Gastrocnemius medialis (tissue), 4 donors: ENCODE measurements at places on chromosomes 5 and 9. TPM values are rescaled to one million over a fixed set of nuclear protein-coding genes. Genes with fewer than 3 reads are reported as not detected.

PAPPA gene
- total RNA-seq = 0.56 TPM

SPATA24 gene
- 24.1 TPM for total RNA-seq

DNA sequence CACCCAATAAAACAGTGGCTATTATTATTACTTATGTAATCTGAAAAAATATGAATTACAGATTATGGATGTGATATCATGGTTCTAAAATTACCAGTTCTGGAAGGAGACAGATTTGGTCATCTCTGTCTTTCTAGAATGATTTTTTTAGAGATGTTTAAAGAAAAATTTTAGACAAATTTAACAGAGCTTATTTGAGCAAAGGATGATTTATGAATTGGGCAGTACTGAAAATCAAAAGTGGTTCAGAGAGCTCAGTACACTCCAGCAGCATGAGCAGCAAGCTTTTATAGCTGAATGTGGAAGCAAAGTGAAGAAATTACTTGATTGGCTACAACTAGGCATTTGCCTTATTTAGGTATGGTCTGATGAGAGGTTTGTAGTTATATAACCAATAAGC, 11.0 kb downstream of the CAST start:
- H3K4me3 ChIP-seq = no peak overlapping the region
- no peaks in the 10 kb centered on the region for H3K27me3 ChIP-seq
- no peaks in the 10 kb centered on the region for H3K36me3 ChIP-seq
- H3K4me1 ChIP-seq = peaks cover 6% of the 10 kb centered on the region
- DNase-seq = no peak

GRCh38 chr9:126514037-126514821, 99.5 kb upstream of the LMX1B start:
- DNase-seq = no peak
- H3K27ac ChIP-seq = no peak overlapping the region
- peaks cover 3% of the 10 kb centered on the region for H3K4me1 ChIP-seq
- H3K27me3 ChIP-seq = peaks cover 74% of the 10 kb centered on the region

DNA sequence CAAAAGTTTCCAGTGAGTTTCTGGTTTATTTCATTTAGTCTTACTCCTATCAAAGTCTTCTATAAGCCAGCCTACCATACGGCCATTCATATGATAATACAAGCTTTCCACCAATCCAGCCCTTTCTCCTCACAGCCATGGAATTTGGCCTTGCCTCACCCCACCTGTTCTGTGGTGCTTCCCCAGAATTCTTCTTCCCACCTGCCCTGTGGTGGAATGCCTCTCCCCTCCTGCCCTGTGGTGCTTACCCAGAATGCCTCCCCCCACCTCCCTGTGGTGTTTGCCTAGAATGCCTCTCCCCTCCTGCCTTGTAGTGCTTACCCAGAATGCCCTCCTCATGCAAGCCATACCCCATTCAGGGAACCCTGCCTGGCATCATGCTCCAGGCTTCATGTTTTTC, 90.3 kb upstream of the APC start:
- no peak for DNase-seq
- H3K36me3 ChIP-seq = no peaks in the 10 kb centered on the region
- H3K4me1 ChIP-seq = no peaks in the 10 kb centered on the region
- no peak overlapping the region for H3K4me3 ChIP-seq
- no peaks in the 10 kb centered on the region for H3K27me3 ChIP-seq
- H3K27ac ChIP-seq = no peak overlapping the region

GRCh38 chr5:54581831-54582548, 64.4 kb downstream of the SNX18 start:
- peak overlapping the region; percentile 59 for H3K27ac ChIP-seq
- no peaks in the 10 kb centered on the region for H3K4me1 ChIP-seq
- DNase-seq = no peak
- no peak overlapping the region for H3K4me3 ChIP-seq
- no peaks in the 10 kb centered on the region for H3K36me3 ChIP-seq
- H3K27me3 ChIP-seq = no peaks in the 10 kb centered on the region

DNA sequence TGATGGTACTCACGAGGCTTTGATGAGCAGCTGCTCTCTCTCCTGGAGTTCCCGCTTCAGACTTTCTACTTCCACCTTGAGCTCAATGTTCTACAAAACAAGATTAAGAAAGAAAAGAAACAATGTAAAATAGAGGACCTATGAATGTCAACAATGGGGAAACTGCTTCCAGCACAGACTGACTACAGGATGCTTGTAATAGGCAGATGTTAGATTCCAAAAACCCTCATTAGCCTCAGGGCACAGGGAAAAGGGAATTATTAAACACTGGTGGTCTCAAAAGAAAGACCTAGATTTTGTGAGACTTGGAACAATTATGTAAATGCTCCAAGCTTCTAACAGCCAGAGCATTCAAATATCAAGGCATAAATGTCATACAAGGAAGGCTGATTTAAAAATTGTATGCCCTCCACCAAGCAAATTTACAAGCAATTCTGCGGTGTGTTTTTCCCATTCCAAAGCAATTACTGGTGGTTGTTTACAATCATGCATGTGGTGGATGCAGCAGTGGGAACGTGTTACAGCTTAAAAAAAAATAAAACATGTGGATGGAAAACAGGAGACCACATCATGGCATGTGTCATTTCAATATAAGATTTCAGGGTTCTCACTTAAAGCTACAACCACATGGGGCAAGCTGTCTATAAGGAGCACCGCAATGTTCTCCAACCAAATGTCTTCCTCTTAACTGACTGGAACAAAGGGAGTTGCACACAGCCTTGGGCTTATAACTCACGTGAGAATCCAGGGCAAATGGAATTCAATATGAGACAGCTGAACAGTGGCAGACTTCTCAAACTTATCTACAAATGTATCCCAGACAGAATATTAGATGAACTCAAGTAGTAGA, 34.0 kb downstream of the CDK5RAP2 start:
- H3K4me3 ChIP-seq = no peak overlapping the region
- no peaks in the 10 kb centered on the region for H3K27me3 ChIP-seq
- DNase-seq = no peak
- H3K4me1 ChIP-seq = peaks cover 8% of the 10 kb centered on the region
- peaks cover 66% of the 10 kb centered on the region for H3K36me3 ChIP-seq

DNA sequence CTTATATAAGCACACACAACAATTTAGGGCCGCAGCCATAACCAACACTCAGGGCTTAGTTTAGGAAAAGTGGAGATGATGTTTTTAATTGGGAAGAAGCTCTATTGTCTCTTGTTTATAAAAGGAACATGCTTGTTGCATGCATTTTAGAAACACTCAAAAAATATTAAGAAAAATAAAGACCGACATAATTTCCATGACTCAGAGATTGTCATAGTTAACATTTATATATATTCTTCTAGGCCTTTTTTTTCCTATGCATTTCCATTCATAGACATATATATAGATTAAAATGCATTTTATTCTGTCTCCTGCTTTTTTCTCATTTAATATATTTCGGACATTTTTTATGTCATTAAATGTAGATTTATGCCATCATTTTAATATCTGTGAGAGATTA, 13.6 kb upstream of the ARSI start:
- no peak overlapping the region for H3K4me3 ChIP-seq
- no peak for DNase-seq
- H3K27ac ChIP-seq = no peak overlapping the region
- no peaks in the 10 kb centered on the region for H3K36me3 ChIP-seq
- no peaks in the 10 kb centered on the region for H3K4me1 ChIP-seq

DNA sequence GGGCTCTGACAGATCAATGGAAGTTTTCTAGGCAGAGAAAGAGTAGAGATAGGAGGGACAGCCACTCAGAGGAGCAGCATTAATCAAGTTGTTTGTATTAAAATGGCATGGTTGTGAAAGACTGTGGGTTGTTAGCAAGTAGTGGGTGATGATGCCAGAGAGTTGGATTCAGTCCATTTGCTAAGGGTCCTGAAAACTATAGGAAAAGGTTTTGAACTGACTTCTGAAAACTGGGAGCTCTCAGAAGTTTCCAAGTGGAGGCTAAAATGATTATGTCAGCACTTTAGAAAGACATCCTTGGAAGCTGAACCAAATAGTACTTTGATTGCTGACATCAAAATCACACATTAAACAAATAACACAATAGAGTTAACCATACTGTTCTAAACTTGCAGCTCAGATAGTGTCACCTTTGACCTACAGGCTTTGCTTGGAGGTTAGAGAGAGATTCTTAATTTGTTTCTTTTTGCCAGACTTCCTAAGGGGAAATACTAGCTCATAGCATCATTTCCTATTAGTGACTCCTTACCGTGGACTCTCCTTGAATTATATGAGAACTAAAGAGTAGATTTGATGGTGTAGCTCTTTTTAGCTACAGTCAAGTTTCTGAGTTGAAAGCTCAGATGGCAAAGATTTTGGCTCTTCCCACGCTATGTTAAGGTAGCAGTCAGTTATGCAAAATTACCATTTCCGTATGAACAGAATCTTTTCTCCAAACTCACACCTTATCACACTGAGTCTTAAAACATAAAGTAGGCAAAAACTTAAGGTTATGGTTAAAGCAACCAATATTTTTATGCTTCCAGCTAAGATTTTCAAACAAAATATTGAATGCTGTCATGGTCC, 277.1 kb downstream of the NR3C1 start:
- H3K4me1 ChIP-seq = peaks cover 65% of the 10 kb centered on the region
- peak overlapping the region; percentile 95 for H3K27ac ChIP-seq
- no peak overlapping the region for H3K4me3 ChIP-seq

DNA sequence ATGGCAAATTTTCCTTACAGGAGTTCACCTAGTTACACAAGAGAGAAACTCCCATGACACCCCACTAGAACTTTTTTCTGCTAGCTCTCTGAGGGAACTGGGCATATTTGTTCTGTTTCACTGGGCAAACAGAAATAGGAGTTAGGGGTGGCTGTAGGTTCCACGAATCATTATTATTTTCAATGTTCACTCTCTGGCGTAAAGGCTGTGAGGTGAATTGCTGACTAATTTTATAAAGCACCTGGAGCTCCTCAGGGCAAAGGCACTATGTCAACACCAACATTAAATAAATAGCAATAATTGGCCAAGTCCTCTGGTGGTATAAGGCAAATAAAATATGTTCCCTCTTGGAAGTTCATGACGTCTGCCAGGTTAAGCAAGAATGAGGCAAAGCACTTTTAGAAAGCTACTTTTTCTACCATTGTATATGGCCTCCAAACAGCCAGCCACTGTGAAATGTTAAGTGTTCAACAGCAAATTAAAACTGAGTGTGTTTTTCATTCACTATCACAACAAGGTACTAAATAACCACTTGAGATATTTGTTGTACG, 344.6 kb downstream of the PDE4D start:
- peaks cover 39% of the 10 kb centered on the region for H3K4me1 ChIP-seq
- H3K27ac ChIP-seq = peak overlapping the region; percentile 93
- DNase-seq = no peak

GRCh38 chr5:15003511-15003920, 131.9 kb upstream of the ANKH start:
- peaks cover 12% of the 10 kb centered on the region for H3K4me1 ChIP-seq
- peak; percentile 38 for DNase-seq
- no peaks in the 10 kb centered on the region for H3K36me3 ChIP-seq
- no peak overlapping the region for H3K27ac ChIP-seq
- no peak overlapping the region for H3K4me3 ChIP-seq
- no peaks in the 10 kb centered on the region for H3K27me3 ChIP-seq
